ENCODE measurements at places on chromosomes 4 and X. TPM values are rescaled to one million over a fixed set of nuclear protein-coding genes. Genes with fewer than 3 reads are reported as not detected.

GRCh38 chr4:1824746-1825145 is 31.2 kb downstream of the LETM1 start:
- H3K27me3 ChIP-seq: no peaks in the 10 kb centered on the region
- no peak for DNase-seq
- peaks cover 5% of the 10 kb centered on the region for H3K4me1 ChIP-seq
- peaks cover 32% of the 10 kb centered on the region for H3K36me3 ChIP-seq
- no peak overlapping the region for H3K4me3 ChIP-seq
- H3K27ac ChIP-seq: no peak overlapping the region

DNA sequence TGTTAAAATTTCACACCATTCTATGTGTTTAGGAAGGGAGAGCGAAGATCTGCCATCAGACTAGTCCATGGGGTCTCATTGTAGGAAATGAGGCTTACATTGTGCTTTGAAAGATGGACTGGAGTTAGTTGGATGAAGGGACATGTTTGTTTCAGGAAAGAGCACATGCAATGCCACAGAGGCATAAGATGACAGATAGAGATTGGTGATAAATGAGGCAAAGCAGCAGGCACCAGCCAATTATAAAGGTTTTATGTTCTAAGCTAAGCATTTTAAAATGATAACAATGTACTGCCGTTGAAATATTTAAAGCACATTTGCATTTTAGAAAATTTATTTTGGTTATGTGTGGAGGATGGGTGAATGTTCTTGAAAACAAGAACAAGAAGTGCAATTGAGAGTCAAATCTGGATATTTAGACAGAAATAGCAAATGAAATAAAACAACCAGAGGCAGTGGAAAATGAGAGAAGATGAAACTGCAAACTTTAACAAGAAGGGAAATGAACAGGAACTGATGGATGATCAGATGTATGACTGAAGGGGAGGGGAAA is 957.2 kb downstream of the FSTL5 start:
- DNase-seq: no peak
- no peak overlapping the region for H3K4me3 ChIP-seq
- no peaks in the 10 kb centered on the region for H3K27me3 ChIP-seq
- H3K27ac ChIP-seq: no peak overlapping the region
- no peaks in the 10 kb centered on the region for H3K36me3 ChIP-seq

DNA sequence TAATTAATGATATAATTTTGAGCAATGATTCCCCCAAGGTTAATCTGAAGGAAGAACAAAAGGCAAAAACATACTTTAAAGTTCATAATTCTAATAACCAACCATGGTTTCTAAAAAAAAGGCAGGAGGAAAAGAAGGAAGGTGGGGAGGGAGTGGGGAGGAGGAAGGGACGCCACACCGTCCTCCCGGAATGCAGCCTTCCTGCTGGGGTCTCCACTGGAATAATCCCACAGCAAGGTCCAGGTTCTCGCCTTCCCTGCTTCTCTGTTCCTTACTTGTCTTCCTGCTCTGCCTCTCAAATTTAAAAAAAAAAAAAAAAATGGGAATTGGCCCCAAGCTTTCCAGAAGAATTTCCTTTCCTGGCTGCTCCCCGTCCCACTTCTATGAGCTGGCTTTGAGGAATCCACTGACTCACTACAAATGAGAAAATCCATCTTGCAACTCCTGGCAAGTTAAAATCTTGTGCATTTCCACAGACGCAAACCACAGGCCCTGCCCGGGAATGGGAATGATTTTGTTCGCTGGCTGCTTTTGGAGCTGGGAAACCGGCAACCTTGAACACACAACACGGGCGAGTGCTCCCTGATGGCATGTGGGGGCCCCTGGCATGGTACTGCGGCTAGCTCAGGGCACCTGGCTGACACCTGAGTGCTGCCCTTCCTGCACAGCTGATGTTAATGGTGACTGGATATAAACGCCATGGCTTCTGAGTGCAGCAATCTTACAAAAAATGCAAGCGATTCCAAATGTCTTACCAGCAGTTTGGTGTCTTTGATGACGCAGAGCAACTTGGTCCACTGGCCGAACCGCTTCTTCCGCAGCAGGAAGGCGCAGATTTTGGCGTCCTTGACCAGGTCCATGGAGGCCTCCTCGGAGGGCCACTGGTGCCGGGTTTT is 97.0 kb downstream of the AFAP1 start:
- no peak for DNase-seq
- no peaks in the 10 kb centered on the region for H3K4me1 ChIP-seq
- no peak overlapping the region for H3K4me3 ChIP-seq
- no peak overlapping the region for H3K27ac ChIP-seq
- peaks cover 39% of the 10 kb centered on the region for H3K36me3 ChIP-seq

- no peaks in the 10 kb centered on the region for H3K27me3 ChIP-seq
- H3K27ac ChIP-seq: peak overlapping the region; percentile 83
- DNase-seq: peak; percentile 42
- peak overlapping the region; percentile 61 for H3K4me3 ChIP-seq
- peaks cover 5% of the 10 kb centered on the region for H3K4me1 ChIP-seq
- no peaks in the 10 kb centered on the region for H3K36me3 ChIP-seq
Measured at GRCh38 chr4:103996064-103996463, 276.3 kb upstream of the TACR3 start.

DNA sequence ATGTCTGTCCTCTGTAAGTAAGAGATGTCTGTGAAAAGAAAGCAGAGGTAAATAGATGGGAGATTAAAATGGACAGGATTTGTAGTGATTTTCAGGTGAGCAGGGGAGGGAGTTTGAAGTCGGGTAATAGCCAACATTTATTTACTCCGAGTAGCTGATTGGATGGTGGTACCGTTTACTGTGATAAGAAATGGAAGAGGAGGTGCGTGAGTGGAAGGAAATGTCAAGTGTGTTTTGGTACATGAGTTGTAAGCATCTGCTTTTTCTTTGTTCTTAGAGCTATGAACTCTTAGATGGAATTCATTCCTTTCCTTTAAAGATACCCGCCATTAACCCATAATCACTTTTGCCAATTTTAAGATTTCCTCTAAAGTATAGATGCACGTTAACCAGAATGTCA is 45.5 kb downstream of the SGMS2 start:
- H3K4me3 ChIP-seq: no peak overlapping the region
- DNase-seq: no peak
- no peaks in the 10 kb centered on the region for H3K27me3 ChIP-seq
- no peaks in the 10 kb centered on the region for H3K4me1 ChIP-seq
- H3K27ac ChIP-seq: no peak overlapping the region
- H3K36me3 ChIP-seq: no peaks in the 10 kb centered on the region

DNA sequence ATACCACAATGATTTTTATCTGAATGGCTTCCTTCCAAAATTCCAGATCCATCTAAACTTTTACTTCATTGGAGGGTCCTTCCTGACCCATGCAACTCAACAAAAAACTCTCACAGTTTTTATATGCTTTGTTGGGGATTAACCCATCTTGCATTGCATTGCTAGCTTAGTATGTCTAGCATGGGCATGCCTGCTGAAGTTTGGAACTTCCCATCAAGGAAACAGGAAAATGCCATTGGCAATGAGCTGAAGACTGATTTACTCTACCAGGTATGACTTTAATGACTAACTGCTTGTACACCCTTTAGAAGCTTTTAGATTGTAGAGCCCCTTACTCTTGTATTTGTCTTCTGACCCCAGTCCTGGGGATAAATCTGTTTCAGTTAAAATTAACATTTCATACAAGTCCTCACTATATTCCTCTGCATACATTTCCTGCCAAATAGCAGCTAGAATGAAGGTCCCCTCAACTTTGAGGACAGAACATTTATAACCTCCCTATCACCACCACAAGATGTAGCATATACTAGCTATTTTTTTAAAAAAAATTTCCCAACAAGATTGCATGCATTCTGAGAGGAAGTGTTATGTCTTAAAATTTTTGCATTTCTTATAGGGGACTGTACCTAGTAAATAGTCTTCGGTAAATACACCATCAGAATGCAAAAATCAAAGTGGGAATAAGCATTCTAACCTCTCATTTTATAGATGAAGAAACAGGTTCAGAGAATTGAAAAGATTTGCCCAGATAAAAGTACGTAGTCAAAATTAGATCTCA is 52.5 kb upstream of the ATXN3L start:
- H3K36me3 ChIP-seq: no peaks in the 10 kb centered on the region
- no peak overlapping the region for H3K27ac ChIP-seq
- H3K27me3 ChIP-seq: no peaks in the 10 kb centered on the region
- no peak for DNase-seq

DNA sequence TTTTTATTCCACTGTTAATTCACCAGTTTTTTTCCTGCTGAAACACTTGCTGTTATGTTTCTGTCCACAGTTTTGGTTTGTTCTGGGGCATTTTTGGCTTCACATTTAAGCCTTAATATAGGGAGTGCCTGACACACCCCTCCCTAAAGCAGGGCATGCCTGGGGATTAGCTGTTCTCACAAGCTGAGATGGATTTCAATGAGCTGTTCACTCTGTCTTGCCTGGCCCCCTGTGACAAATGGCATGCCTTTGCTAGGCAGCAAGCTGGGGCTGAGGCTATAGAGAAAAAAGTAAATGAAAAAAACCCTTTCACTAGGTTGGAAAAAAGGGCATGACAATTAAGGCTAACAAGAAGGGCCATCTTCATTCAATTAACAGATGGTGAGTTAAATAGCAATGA is 22.4 kb downstream of the LPAR4 start:
- H3K4me1 ChIP-seq: no peaks in the 10 kb centered on the region
- H3K36me3 ChIP-seq: no peaks in the 10 kb centered on the region
- DNase-seq: no peak
- H3K27me3 ChIP-seq: no peaks in the 10 kb centered on the region
- H3K4me3 ChIP-seq: no peak overlapping the region

DNA sequence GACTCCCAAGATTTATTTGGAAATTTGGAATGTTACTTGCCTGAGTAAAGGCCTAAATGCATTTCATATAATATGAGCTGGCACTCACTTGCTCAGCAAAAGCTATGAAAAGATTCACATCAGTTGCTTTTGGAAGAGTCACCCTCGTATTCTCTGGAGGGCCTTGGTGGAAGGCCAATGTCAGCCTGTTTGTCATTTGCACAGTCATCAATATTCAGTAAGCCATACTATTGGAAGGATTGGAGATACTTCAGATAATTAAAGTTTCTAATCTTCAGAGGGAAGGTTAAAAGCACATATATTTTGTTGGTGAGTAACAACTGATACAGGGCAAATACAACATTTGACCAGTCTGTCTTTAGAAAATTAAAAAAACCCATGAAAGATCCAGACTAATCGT is 36.6 kb downstream of the VCX3A start:
- no peak for DNase-seq
- no peak overlapping the region for H3K4me3 ChIP-seq
- H3K4me1 ChIP-seq: no peaks in the 10 kb centered on the region
- H3K36me3 ChIP-seq: no peaks in the 10 kb centered on the region

DNA sequence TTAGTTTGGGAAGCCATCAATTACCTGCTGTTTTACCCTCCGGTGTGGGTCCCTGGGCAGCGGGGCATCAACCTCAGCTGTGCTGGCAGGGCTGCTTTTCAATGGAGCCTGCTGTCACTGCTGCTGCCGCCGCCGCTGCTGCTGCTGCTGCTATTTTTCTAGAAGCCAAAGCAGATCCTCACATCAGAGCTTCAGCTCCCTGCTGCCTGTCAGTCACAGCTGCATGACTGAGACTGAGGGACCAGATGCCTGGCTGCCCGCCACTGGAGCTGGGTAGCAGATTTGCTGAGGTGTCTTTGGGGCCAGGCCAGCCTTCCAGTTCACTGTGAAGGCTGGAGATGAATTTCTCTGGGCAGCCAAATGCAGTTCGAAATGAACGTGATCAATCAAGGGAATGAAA is 200.3 kb upstream of the NHS start:
- H3K4me3 ChIP-seq: no peak overlapping the region
- no peaks in the 10 kb centered on the region for H3K27me3 ChIP-seq
- H3K27ac ChIP-seq: no peak overlapping the region
- no peaks in the 10 kb centered on the region for H3K36me3 ChIP-seq

- H3K27ac ChIP-seq: no peak within 1 kb of the TSS
- no peaks in the 10 kb centered on the region for H3K36me3 ChIP-seq
- DNase-seq: no peak
- no peak within 1 kb of the TSS for H3K4me3 ChIP-seq
Measured at GRCh38 chrX:106903291-106903824, at the start of gene RIPPLY1. Gene RIPPLY1 (minus strand): TSS chrX:106903341. CDS start chrX:106903287, 54 bp downstream.

- H3K27me3 ChIP-seq: no peaks in the 10 kb centered on the region
- H3K4me1 ChIP-seq: no peaks in the 10 kb centered on the region
- no peaks in the 10 kb centered on the region for H3K36me3 ChIP-seq
- no peak overlapping the region for H3K4me3 ChIP-seq
- H3K27ac ChIP-seq: no peak overlapping the region
Measured at GRCh38 chrX:151082077-151082948, 94.1 kb upstream of the GPR50 start.

- no peak overlapping the region for H3K4me3 ChIP-seq
- no peaks in the 10 kb centered on the region for H3K27me3 ChIP-seq
- no peak overlapping the region for H3K27ac ChIP-seq
- DNase-seq: no peak
Measured at GRCh38 chr4:41199788-41200187, 14.6 kb downstream of the APBB2 start.

GRCh38 chr4:109671350-109671749 is 31.9 kb downstream of the CASP6 start:
- H3K27ac ChIP-seq: no peak overlapping the region
- no peak overlapping the region for H3K4me3 ChIP-seq
- no peaks in the 10 kb centered on the region for H3K36me3 ChIP-seq
- H3K27me3 ChIP-seq: no peaks in the 10 kb centered on the region
- DNase-seq: no peak
- no peaks in the 10 kb centered on the region for H3K4me1 ChIP-seq

- no peak overlapping the region for H3K27ac ChIP-seq
- DNase-seq: no peak
- H3K4me1 ChIP-seq: peaks cover 7% of the 10 kb centered on the region
- H3K36me3 ChIP-seq: no peaks in the 10 kb centered on the region
Measured at GRCh38 chr4:74205046-74205445, 47.1 kb downstream of the MTHFD2L start.

DNA sequence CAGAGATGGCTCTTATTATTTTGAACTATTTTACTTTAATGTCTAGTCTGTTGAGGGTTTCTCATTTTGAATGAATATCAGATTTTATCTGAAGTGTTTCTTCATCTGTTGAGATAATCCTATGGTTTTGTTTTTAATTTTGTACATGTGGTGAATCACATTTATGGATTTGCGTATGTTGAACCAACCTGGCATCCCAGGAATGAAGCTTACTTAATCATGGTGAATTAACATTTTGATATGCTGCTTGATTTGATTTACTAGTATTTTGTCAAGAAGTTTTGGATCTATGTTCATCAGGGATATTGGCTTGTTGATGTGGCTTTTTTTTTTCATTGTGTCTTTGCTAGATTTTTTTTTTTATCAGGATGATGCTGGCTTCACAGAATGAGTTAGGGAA is 2390.9 kb downstream of the PCDH7 start:
- no peak overlapping the region for H3K27ac ChIP-seq
- no peak for DNase-seq
- H3K27me3 ChIP-seq: no peaks in the 10 kb centered on the region
- H3K4me3 ChIP-seq: no peak overlapping the region
- H3K4me1 ChIP-seq: no peaks in the 10 kb centered on the region
- no peaks in the 10 kb centered on the region for H3K36me3 ChIP-seq

Gene BEX5
- total RNA-seq: 5.8 TPM

Gene CFI
- not detected for total RNA-seq

Gene FAM200B
- 22.1 TPM for total RNA-seq

Gene GPM6B
- total RNA-seq: 26.2 TPM

Gene FRAS1
- total RNA-seq: 78.3 TPM

Gene PNMA5
- total RNA-seq: 0.09 TPM

Gene C4orf54
- not detected for total RNA-seq

Gene MSMO1
- 103 TPM for total RNA-seq

Gene PCDH18
- 11.9 TPM for total RNA-seq

Gene ZNF718
- 11.9 TPM for total RNA-seq

Gene WDR17
- total RNA-seq: 9.2 TPM

Gene GJB1
- 1.3 TPM for total RNA-seq

All from endodermal cell (in vitro differentiated cells).